ENCODE measurements at places on chromosomes 1 and 21.

DNA sequence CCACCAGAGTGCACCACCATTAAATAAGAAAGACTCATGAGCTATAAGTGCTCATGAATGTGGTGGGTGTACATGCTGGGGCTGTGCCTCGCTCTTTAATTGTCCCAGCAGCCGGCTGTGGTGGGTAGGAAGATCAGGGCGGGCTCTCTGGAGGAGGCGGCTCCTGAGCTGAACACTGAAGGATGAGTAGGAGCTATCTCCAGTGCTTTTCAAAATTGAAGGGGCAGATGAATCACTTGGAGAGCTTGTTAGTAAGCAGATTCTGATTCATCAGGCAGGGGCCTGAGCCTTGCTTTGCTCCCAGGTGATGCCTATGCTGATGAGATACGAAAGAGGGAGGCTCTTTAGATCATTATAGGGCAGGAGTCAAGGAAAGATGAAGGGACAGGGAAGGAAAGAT lies 54.1 kb downstream of the ETS2 start:
- DNase-seq = no peak

GRCh38 chr1:151837197-151837596 lies 2.4 kb downstream of the C2CD4D start:
- no peak for DNase-seq

DNA sequence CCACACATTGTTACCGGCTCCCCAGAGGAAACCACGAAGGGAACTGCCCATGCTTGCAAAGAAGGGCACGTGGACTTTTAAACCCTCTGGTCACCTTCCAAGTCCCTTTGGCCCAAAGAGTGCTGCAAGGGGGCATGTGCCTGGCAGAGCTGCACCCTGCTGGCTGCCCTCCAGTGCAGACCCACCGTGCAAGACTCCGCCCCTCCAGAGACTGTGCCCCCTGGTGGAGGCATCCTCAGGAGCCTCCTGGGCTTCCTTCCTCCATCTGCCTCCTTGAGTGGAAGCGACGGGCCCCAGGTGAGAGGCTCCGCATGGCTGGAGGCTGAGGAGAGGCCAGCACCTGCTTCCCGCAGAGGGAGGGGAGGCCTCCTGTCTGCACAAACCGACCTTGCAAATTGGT lies 100.6 kb downstream of the CRYAA start:
- DNase-seq = no peak

DNA sequence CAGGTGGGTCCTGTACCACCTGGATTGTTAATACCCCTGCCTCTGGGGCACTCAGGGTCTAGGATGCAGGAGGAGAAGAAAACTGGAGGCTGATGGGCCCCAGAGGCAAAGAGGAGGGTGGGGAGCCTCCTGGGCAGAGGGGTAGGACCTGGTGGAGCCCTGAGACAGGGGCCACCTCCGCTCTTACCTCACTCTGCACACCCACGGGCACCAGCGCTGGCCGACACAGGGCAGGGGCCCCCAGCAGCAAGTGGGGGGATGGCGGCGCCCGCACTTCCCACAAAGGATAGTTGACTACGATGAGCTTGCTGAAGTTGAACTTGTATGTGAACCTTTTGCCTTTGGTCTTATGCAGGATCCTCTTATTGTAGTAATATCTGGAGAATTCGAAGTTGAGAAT lies 1.1 kb downstream of the ETV3L start:
- no peak for DNase-seq

DNA sequence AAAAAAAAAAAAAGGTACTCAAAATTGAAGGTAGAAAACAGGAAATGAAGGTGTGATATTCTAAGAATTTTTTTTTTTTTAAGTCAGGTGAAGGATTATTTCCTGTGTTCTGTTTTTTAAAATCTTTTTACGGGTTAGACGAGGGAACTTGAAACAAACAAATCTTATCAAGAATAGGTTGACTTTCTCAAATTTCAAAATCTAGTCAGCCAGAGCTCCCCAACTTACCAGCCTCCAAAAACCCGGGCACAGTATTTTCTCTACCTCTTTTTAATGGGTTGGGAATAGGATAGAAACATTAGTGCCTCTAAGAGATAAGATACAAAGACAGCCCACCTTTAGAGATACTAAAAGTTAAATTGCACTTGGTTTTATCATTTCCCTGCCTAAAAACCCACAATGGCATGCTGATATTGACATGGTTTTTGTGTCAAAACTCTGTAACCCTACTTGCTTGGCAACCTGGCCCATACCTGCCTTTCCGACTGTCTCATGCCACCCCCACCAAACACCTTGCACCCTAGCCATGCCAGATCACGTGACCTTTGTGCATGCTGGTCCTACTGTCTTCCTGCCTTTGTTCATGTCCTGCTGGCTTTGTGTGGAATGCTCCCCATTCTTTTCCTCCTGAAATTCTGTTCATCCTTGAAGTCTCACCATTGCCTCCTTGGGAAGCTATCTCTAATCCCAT lies 4.2 kb downstream of the RCAN3 start:
- no peak for DNase-seq

DNA sequence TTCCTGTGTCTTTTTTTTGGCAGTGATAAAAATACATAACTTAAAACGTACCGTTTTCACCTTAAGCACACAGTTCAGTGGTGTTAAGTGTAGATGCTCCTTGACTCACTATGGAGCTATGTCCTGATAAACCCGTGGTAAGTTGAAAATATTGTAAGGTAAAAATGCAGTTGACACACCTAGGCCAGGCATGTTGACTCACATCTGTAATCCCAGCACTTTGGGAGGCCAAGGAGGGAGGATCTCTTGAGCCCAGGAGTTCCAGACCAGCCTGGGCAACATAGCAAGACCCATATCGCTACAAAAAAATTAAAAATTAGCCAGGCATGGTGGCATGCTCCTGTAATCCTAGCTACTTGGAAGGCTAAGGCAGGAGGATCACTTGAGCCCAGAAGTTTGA lies 73.6 kb upstream of the COG2 start:
- no peak for DNase-seq

DNA sequence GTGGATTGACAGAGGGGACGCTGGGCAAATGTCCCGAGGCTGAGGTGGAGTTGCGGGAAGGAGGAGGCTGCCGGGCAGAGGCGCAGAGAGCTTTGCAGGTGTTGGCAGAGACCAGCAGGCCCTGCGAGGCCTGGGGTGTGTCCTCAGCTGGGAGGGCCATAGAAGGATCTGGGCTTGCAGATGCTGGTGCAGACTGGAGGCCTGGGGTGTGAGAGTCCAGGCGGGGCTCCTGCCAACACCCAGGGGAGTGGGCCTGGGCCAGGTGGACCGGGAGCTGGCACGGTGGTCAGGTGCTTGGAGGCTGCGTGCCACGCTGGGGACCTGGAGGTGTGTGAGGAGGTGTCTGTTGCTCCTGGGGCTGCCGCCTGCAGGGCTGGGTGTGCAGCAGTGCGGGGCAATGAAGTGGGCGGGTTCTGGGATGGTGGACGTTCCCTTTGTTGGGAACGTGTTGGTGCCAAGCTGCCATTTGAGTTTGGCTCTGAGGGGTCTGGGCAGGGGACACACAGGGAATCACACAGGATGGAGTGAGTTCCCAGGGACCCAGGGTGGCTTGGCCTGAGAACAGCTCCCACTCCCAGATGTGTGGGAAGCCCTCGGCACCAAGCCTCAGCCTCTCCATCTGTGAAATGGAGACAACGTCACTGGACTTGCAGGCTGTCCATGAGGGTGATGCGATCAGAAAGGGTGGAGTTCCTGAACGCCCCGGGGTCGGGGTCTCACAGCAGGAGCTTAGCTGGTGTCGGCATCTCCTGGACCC lies 39.9 kb upstream of the POFUT2 start:
- no peak for DNase-seq

GRCh38 chr1:34166625-34167361 lies 1.8 kb upstream of the CSMD2 start:
- DNase-seq = no peak

DNA sequence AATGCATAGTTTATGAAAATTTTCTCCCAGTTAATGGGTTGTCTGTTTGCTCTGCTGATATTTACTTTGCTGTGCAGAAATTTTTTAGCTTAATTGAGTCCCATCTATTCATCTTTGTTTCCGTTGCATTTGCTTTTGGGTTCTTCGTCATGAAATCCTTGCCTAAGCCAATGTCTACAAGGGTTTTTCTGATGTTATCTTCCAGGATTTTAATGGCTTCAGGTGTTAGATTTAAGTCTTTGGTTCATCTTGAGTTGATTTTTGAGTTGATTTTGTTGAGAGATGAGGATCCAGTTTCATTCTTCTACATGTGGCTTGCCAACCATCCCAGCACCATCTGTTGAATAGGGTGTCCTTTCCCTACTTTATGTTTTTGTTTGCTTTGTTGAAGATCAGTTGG lies 85.2 kb downstream of the DRAM2 start:
- no peak for DNase-seq

- no peak for DNase-seq
These were observed 27.1 kb upstream of the KCTD3 start for GRCh38 chr1:215539803-215540570.

DNA sequence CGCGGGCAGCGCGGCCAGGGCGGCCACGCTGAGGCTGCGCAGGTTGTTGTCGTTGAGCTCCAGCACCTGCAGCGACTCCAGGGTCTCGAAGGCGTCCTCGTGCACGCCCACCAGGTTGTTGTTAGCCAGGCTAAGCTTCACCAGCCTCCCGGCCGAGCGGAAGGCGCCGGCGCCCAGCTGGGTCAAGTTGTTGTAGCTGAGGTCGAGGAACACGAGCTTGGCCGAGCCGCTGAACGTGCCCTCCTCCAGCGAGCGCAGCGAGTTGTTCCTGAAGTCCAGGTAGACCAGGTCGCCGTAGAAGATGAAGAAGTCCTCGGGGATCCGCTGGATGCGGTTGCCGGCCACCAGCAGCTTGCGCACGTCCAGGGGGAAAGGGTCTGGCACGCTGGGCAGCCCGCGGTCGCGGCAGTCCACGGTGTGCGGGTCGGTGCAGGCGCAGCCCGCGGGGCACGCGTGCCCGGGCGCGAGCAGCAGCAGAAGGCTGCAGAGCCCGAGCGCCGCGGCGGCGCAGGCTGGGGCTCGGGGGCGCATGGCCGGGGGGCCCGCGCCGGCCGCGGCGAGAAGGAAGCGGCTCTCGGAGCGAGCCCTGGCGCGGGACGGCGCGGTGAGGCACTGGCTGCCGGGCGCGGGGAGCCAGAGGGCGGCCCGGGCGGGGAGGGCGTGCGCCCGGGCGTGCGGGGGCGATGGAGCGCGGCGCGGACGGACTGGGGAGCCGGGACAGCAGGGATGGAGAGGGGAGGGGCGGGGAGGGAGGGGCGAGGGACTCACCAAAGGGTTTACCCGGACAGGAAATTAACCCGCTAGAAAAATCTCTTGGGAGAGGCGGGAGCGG lies 524 bp downstream of the LRRC38 start:
- DNase-seq = no peak

DNA sequence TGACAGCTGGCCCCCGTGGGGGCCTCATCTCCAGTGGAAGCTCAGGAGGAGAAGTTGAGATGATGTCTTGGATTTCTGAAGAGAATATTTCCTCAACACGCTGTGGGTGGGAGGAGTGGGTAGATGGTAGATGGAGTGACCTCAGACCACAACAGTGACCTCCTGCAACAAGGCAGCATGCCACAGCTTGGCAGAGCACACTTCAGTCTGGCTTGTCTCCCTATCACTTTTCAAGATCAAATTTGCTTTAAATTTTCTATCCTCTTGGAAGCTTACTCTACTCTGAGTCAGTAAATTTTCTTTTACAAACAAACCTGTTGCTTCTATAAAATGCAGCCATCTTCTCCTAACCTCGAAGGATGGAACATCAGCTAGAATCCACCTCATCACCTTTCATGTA lies 59.7 kb downstream of the NTPCR start:
- no peak for DNase-seq

DNA sequence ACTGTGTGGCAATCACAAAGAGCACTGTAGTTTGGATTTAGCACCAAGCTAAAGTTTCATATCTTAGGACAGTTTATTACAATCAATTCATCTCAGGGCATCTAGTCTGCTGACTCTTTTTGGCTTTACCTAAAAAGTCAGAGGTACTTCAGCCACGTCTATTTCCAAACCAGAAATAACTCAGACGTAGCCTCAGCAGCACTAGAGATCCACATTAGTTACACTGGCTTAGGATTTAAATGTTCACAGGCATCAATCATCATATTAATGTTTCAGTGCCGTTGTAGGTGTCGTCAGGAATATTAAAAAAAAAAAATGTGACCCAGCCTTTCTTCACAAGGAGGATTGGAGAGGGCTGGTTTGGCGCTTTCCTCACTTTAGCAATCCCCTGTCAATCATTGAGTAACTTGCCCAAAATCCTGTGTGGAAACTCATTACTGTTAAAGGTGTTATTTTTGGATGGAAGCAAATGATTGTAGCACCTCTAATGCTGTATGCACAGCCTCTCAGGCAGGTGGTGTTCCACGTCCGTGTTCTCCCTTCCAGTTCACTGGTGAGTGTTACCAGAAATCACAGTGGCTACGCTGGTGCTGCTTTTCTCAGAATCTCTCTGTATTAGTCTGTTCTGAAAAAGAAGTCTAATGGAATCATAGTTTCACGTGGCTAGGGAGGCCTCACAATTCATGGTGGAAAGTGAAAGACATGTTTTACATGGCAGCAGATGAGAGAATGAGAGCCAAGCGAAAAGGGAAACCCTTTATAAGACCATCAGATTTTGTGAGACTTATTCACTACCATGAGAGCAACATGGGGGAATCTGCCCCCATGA lies 45.4 kb downstream of the NEK7 start:
- peak; percentile 17 for DNase-seq

GRCh38 chr1:101025283-101025656 lies 314 bp downstream of the DPH5 start:
- DNase-seq = no peak

- DNase-seq = no peak
These were observed 17.1 kb upstream of the ADGRB2 start for GRCh38 chr1:31781138-31781755.

- DNase-seq = no peak
These were observed 2.6 kb downstream of the TAGLN2 start for GRCh38 chr1:159922511-159923202.

DNA sequence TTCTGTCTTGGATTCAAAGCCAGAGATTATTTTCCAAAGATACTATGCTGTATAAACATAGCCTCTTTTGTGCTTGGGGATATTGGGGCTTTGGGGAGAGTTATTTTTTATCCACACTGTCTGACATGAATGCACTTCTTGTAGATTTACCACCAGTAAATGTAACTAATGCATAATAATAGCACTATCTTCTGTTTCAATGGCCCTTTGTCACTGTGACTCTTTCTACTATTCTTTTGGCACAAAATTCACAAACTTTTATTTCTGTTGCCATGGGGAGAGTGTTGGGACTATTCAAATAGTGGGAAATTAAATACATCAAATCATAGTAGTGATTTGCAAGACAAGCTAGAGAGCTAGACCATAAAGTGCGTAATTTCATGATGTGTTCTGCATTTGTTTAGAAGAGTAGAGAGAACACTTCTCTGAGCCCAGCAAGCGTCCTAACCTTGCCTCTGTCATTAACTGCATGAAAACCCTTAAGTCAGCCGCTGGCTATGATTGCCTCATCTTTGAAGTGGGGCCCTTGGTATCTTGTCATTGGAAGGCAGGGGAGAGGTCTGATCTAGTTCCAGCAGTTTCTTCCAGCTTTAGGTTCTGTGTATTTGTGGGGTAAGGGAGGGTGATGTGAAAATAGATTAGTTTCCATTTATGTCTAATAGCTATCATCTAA lies 154.4 kb downstream of the HHAT start:
- DNase-seq = no peak

Measured in stimulated activated CD8-positive, alpha-beta memory T cell treated with anti-CD3 and anti-CD28 coated beads, Interleukin-7, amount 100 ng/mL, for 4 hours (primary cell).